ENCODE measurements at places on chromosomes 7 and 10.

GRCh38 chr10:8543361-8544056 is 489.0 kb downstream of the GATA3 start:
- DNase-seq, result no peak

DNA sequence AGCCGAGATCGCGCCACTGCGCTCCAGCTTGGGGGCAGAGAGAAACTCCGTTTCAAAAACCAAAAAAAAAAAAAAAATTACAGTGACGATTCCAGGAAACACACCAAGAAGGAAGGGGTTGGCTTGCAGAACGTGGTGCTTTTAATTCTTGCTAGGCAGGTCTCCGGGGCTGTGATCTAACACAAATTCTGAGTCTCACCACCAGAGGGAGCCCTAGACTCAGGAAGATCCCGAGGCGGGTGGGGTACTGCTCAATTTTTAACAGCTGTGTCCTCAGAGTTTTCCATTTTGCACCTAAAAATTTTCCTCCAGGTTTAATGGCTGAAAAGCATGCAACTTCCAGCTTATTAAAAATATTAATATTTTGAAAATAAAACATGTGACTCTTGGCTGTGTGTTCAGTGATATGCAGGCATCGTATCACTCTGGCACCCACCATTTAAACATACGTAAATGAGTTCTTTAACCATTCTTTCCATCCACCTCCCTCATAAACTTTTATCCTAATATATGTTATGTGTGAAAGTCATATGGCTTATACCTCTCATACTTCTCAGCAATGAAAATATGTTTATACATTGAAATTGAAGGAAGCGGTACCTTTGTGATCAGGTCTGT is 26.5 kb upstream of the NUB1 start:
- DNase-seq, result peak; percentile 56

GRCh38 chr10:93573051-93573909 is 6.8 kb downstream of the FFAR4 start:
- DNase-seq, result no peak

DNA sequence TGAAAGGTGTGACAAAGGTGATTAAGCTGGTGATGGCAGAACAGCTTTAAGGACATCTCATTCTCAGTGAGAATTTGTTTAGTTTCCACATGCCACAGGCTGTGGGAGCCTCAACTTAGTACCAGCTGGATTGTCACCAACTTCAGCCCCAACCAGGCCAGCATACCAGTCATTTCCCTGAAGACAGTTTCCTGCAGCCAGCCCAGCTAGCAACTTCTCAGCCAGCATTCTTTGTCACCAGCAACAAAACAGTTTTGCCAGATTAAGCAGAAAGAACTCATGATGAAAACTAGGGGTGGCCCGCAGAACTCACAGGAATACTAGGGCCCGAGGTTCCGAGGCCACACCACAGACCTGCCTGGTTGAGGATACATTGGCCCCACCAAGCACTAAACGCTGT is 68.8 kb upstream of the UNC5B start:
- no peak for DNase-seq

DNA sequence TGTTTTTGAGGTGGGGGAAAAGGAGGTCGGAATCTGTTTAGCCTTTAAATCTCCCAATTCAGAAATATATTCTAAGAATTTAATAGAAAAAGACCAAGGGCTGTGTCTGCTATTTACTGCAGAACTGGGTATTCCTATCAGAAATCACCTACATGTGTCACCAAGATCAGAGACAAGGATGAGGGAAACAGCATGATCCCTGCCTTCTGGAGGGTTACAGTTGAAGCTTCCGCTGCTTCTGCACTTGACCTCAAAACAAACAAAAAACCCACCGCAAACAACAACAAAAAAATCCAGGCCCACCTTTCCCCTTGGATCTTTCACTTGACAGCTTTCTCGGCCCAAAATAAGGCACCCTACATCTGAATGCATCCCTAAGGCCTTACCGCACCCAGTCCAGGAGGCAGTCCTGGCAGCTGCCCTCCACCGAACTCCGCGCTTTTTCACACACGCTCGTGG is 750 bp upstream of the CDK14 start:
- no peak for DNase-seq

DNA sequence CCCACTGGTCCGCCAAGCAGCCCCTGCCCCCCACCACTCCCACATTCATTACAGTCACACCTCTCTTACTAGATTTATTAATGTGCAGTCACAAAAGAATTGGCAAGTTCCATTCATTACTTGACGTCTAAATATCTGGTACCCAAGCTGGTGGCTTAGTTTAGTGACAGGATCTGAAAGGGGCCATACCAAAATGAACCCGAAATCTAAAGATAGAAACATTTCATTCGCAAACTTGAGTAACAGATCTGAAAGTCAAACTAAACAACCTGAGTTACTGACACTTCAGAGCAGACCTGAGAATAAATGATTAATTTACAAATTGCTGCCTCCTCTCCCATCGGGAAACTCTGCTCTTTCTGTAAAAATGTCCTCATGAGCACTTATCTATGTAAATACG is 53.4 kb downstream of the TNS3 start:
- no peak for DNase-seq

DNA sequence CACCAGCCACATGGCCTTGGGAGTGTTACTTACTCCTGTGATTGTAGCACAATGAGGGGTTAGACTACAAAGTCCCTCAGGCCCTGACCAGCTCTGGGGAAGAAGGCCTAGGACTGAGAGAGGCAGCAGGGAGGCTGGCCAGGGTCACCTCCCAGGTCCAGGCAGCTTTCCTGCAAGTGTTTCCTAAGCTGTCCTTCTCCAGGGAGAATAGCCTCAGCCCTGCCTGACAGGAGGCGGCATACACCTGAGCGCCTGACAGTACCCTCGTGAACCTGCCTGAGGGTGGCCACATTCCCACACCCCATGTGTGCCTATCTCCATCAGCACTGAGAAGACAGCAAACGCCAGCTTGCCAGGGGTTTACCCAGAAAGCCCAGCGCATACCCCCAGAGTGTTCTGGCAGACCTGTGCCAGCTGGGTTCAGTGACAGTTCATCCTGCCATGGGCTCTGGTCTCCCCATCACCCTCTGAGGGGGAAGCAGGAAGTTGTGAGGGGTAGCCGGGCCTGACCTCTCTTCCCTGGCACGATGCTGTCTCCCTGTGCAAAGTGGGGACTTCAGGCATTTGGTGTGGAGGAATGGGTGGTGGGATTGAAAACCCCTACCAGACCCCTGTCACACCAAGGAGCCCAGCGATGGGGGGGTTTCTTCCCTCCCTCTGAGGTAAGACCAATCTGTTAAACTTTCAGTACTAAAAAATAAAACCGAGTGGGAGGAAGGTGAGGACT is 56.3 kb upstream of the CAMK2B start:
- no peak for DNase-seq

- no peak for DNase-seq
Observed at GRCh38 chr7:122652876-122653275, 46.0 kb downstream of the RNF133 start.

- DNase-seq, result no peak
Observed at GRCh38 chr7:141235656-141236055, 161.8 kb downstream of the TMEM178B start.

DNA sequence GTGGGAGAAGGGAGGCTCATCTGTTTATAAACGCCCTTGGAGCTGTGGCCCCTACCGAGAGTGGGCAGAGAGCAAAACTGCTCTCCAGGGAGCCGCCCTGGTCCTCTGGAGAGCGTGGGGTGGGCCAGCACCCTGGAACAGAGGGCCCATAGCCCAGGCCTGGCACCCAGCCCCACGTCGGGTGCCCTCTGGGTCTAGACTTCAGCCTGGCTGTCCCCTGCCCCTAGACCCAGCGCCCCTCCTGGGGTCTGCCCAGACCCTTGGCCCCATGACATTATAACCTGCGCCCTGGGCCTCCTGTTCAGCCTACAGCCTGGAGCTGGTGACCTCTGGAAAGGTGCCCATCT is 24.7 kb downstream of the GET4 start:
- no peak for DNase-seq

- no peak for DNase-seq
Observed at GRCh38 chr7:13651167-13651566, 338.3 kb downstream of the ETV1 start.

DNA sequence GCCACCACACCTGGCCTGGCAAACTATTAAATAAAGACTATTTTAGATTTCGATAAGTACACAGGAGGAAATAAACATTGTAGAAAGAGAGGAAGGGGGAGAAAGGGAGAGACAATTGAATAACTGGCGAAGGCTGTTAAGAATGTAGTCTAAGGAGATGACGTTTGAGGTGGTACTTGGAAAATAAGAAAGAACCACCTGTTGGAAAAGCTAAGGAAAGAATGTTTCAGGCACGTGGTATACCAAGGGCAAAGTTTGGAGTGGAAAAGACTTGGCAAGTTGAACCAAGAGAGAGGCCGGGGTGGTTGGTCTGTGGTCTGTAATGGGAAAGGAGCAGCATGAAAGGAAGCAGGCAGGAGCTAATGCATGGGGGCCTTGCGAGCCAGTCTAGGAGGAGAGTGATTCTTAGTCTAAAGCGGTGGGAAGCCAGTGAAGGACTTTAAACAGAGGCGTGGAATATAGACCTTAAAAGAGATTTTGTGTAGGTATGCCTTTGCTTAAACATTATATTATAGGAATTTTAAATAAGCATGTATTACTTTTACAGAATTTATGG is 9.4 kb downstream of the ING3 start:
- DNase-seq, result no peak

GRCh38 chr10:58512491-58513187 is at the start of gene BICC1:
Gene BICC1, plus strand, starts transcription at chr10:58512872. Its CDS starts 272 bp downstream, at chr10:58513144.
- DNase-seq, result no peak

- DNase-seq, result no peak
Observed at GRCh38 chr7:77859343-77859742, 60.8 kb downstream of the PHTF2 start.

GRCh38 chr7:101518336-101518735 is 110.8 kb downstream of the MYL10 start:
- DNase-seq, result no peak

DNA sequence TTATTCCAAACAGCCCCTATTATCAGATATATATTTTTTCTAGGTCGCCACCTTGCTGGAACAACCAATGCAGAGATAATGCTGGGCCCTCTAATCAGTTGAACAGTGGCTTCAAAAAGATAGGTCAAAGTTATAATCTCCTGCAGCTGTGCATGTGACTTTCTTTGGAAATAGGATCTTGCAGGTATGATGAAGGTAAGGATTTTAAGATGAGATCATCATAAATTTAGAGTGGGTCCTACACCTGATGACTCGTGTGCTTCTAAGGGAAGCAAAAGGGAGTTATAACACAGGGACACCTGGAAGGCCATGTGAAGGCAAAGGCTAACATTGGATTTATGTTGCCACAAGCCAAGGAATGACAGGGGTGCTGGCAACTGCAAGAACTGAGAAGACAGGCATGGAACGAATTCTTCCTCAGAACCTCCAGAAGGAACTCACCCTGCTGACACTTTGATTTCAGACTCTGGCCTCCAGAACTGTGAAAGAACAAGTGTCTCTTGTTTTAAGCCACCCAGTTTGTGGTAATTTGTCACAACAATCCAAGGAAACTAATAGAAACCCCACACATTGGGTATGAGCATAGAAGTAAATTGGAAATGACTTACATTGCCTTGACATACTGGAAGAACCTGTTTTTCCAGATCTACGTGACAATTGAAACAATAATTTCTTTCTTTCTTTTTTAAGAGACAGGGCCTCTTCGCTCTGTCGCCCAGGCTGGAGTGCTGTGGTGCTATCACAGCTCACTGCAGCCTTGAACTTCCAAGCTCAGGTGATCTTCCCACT is 34.4 kb downstream of the CCDC71L start:
- DNase-seq, result no peak

DNA sequence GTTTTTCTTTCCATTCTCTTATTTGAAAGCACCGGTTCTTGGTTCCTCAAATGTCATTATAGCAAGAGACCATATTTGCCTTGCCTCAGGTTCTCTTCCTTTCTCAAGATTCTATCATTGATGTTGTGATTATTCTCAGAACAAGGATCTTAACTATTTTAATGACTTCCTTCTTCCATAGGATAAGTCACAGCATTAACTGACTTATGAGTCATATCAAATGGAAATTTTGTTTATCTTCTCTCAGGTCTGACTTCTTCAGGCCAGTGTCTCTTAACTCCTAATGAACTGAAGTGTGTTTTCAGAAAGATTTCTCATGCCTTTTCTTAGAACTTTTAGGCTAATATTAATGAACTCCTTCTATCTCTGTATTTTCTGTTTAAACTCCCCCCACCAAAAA is 794.6 kb upstream of the LRRN3 start:
- DNase-seq, result no peak

DNA sequence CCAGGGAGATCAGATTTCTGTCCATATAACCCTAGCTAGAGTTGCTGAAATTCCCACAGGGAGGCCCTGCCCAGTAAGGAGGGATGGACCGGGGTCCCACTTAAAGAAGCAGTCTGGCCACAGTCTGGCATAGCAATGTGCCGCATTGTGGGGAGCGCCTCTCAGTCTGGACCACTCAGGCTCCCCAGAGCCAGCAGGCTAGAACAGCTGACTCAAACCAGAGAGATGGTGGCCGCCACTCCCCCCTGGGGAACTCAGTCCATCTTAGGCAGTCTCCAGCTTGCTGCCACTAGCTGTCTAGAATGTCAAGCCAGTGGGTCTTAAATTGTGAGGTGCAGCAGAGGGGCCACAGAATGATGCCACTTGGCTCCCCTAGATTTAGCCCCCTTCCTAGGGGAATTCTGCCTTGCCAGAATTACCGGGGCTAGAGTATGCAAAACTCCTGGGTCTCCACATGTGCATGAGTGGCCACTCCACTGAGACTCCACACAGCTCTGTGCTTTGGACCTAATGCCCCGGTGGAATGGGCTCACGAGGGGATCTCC is 133.3 kb upstream of the LANCL2 start:
- no peak for DNase-seq

- DNase-seq, result no peak
Observed at GRCh38 chr7:139046143-139046542, 10.3 kb upstream of the ZC3HAV1L start.

DNA sequence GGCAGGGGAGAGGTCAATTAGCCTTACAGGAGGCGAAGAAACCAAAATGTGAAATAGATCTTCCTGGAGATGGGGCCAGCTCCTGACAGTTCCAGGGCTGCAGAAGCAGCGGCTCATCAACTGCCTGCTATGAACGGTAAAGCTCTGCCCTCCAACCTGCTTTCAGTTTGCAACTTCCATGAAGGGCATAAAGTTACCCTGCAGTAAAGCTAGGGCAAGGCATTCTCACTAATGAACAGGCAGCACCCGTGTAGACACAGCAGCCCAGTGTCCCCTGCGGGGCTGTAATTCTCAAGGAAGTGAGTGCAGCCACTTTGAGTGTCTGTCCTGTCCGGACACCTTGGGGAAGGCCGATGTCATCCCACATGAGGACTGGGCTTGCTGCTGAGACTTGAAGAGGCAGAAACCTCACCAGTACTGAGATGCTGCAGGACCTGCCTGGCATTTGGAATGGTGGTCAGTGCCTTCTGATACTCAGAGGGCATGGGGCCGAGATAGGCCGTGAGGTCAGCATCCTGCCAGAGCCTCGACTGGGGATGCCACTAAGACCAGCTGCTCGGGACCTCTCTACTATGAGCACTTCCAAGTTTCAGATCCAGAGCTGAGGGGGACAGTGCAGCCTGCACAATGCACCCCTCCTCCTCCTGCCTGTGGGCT is 26.1 kb upstream of the C10orf53 start:
- no peak for DNase-seq

Data from stimulated activated CD4-positive, alpha-beta T cell treated with anti-CD3 and anti-CD28 coated beads, Interleukin-12 subunit alpha, Interleukin-12 subunit beta, amount 100 ng/mL, for 48 hours (primary cell).